ENCODE measurements at places on chromosomes 5 and 9.
A peak's percentile ranks its signal among the peaks of the same experiment; 100 is the strongest.

- DNase-seq, result no peak
These were observed 19.7 kb upstream of the HSDL2 start for GRCh38 chr9:112360047-112360804.

DNA sequence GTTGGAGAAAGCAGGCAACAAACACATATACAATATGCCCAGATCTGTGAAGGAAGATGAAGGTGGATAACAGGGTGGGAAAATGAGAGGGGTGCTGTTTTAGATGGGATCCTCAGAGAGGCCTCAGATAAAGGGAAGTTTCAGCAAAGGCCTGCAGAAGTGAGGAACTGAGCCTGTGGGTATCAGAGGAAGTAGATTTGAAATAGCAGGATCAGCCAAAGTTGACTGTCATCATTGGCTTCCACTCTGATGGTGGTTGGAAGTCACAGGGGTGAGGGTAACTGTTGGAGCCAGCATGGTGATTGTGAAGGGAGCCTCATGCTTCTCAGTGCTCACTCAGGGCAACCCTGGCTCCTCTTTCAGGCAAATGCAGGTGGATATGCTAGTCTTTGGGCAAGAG, 607.2 kb upstream of the CLINT1 start:
- no peak for DNase-seq

GRCh38 chr5:52787600-52788504, at the start of the genes ITGA1 and PELO:
Gene ITGA1, plus strand, starts transcription at chr5:52787916. Its CDS starts 438 bp downstream, at chr5:52788354.
Gene PELO, plus strand, starts transcription at chr5:52787916. Its CDS starts 12,479 bp downstream, at chr5:52800395.
- peak; percentile 81 for DNase-seq

GRCh38 chr5:38600329-38601045, 44.0 kb upstream of the LIFR start:
- DNase-seq, result no peak

DNA sequence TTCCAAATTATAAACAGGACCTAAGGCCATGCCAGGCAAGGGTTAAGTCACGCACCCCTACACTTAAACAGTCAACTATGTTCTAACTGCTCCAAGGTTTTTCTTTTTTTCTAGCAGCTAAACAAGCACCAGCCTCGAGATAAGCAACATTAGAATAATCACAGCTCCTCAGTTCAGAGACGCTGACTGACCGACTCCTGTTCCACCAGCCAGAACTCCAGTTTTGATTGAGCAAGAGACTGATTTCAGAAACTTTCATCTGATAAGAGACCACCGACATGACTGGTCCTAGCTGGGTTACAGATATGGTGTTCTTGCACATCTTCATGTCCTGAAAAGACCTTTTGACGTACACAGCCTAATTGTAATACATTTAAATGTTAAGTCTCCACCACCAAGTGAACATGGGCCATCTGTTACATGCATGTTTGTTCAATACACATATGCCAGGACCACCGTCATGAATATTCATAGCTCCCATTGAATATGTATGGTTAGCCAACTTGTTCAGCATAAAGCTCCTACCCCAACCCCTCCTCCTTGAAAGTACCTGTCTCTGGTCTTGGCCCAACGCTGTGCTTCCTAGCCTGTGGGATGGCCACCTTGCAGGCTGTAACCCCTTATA, 23.7 kb upstream of the OTULINL start:
- DNase-seq, result no peak

GRCh38 chr5:68396722-68397121, 181.2 kb downstream of the PIK3R1 start:
- DNase-seq, result no peak

DNA sequence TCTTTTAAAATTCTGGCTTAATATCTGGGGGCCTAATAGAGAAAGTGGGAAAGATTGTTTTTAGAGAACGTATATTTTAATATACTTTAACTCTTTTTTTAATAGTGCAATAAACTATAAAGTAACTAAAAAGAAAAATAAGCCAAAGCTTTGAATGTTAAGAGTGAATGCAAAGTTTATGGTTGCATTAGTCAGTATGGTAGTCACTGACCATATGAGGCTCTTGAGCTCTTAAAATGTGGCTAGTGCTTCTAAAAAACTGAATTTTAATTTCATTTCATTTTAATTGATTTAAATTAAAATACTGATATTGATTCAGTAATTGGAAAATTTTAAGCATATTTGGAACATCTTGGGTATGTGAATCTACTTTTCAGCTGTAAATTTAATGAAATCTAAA, 310.7 kb downstream of the PJA2 start:
- DNase-seq, result no peak

DNA sequence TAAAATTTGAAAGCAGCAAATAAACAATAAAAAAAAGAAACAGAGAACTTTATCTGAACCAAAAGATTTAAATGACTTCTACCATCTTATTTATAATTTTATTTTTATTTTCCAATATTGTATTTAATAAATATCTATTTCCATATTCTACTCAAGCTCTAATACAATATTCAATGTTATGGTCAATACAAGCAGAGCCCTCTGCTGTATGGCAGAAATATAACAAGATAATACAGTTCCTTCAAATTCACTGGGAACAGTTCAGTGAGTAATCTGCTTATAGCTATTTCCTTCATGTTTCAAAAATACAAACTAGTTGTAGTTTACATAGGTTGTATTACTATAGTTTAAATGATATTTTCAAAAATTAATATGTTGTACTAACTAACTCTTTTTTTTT, 332.7 kb downstream of the PRDM9 start:
- DNase-seq, result no peak

GRCh38 chr9:83382421-83382820, 155.8 kb downstream of the FRMD3 start:
- no peak for DNase-seq

DNA sequence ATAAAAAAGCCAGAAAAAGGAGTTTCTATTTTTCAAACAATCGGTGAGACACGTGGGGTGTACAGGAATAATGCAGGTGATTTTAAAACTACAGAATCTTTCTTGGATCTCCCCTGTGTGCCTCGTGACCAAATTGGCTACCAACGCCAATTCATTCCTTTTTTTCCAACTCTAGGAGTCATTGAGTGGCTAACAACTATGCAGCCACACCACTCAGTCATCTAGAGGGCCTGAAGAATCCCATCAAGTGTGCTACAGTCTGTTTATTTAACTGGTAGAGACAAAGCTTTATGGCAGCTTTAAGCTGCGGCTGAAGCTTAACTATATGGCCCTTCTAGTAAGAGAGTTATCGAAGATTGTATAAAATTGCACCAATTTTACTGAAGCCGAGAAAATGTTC, 113.1 kb upstream of the NIPBL start:
- no peak for DNase-seq

DNA sequence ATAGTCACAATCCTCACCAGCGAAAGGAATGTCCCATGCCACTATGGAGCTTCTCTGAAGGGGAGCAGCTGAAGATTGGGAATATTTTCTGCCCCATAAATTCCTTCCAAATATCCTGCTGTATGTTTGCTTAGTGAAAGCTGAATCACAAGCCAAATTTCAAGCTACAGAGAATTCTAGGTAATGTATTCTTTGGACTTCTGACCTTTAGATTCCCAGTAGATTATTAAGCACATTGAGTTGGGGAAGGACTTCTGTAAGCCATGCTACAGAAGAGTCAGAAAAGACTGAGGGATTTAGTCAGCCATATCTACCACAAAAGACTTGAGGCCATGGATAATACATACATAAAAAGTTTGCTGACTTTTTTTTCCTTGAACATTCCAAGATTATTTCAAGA, 1342.0 kb upstream of the NUDT12 start:
- DNase-seq, result no peak

All from activated naive CD4-positive, alpha-beta T cell treated with anti-CD3 and anti-CD28 coated beads, Interleukin-2, amount 50 U/mL, for 72 hours (primary cell).